ENCODE measurements at places on chromosomes 4 and X. TPM values are rescaled to one million over a fixed set of nuclear protein-coding genes. Genes with fewer than 3 reads are reported as not detected.

JAKMIP1 gene
- 1.8 TPM for polyA plus RNA-seq

PABPC5 gene
- polyA plus RNA-seq, result not detected

TBC1D9 gene
- polyA plus RNA-seq, result 10.1 TPM

KIAA0232 gene
- polyA plus RNA-seq, result 10.5 TPM

NPY2R gene
- not detected for polyA plus RNA-seq

PFKFB1 gene
- not detected for polyA plus RNA-seq

TMPRSS11E gene
- polyA plus RNA-seq, result not detected

PDGFC gene
- polyA plus RNA-seq, result 3.9 TPM

TSPAN7 gene
- 53.6 TPM for polyA plus RNA-seq

PPAT gene
- 6.0 TPM for polyA plus RNA-seq

POLN gene
- polyA plus RNA-seq, result 0.98 TPM

DNA sequence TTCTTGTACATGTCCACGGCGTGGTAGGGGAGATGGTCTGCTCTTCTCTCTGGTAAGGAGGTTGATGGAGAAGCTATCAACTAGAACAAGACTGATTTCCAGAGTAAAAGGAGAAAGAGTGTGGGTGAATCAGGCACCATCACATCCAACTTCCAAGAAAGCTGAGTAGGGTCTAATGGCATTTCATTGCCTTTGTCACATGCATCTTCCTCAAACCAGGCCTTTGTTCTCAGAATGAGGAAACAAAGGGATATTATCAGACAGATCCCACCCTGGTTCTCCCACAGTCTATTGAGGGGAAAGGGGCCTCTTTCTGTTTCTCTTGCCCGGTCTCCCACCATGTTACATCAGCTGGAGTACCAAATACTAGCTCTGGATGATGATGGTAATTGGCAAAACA is 160.2 kb upstream of the RBPJ start:
- H3K36me3 ChIP-seq, result no peaks in the 10 kb centered on the region
- no peaks in the 10 kb centered on the region for H3K4me1 ChIP-seq
- DNase-seq, result no peak
- H3K27ac ChIP-seq, result no peak overlapping the region

GRCh38 chrX:38940547-38940946 is 139.3 kb downstream of the MID1IP1 start:
- H3K4me3 ChIP-seq, result no peak overlapping the region
- H3K27ac ChIP-seq, result no peak overlapping the region
- H3K36me3 ChIP-seq, result no peaks in the 10 kb centered on the region
- no peak for DNase-seq
- no peaks in the 10 kb centered on the region for H3K27me3 ChIP-seq

GRCh38 chr4:8157944-8158709 is 486 bp downstream of the ABLIM2 start:
- no peak for DNase-seq
- H3K27me3 ChIP-seq, result no peaks in the 10 kb centered on the region
- no peaks in the 10 kb centered on the region for H3K4me1 ChIP-seq
- H3K4me3 ChIP-seq, result peak overlapping the region; percentile 64

DNA sequence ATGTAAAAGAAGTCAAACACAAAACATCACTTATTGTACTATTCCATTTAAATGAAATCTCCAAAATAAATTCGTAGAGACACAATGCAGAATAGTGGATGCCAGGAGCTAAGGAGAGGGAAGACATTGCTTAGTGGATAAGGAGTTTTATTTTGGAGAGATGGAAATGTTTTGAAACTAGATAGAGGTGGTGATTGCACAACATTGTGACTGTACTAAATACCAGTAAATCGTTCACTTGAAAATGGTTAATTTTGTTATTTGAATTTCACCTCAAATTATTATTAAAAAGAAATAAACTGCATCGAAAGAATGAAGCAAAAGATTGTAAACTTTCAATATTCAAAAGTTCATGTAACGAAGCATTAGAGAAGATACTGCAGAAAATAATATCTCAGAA is 9.7 kb upstream of the ACSL4 start:
- H3K36me3 ChIP-seq, result no peaks in the 10 kb centered on the region
- no peaks in the 10 kb centered on the region for H3K27me3 ChIP-seq
- H3K4me1 ChIP-seq, result no peaks in the 10 kb centered on the region
- DNase-seq, result no peak

- H3K4me3 ChIP-seq, result no peak overlapping the region
- no peaks in the 10 kb centered on the region for H3K36me3 ChIP-seq
- no peak for DNase-seq
- H3K27me3 ChIP-seq, result no peaks in the 10 kb centered on the region
- no peaks in the 10 kb centered on the region for H3K4me1 ChIP-seq
Measured at GRCh38 chr4:105979506-105979905, 84.2 kb downstream of the NPNT start.

DNA sequence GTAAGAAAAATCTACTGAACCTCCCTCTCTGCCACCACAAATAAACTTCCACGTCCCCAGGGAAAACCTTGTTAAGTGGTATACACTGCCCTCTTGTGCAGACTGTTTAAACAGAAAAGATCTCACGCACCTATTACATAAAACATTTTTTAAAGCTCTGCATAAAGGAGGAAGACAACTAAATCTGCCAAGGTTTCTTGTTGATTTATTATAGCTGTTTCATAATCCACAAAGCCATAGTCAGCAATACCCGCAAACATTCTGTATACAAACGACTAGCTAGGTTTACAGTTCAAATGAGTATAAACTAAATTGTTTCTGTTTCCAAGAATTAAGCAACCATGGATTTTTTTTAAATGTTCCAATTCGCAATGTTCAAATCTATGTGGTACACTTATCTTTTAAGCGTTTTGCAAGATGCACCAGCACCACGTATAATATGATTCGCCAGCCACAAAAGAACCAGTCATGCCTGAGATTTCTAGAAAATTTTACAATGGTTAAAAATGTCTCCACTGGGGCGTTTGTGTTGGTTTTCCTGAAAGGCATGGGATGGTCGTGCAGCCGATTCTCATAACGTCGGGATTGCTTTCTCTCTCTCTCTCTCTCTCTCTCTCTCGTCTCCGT is 164.6 kb downstream of the PRKX start:
- H3K36me3 ChIP-seq, result no peaks in the 10 kb centered on the region
- H3K27ac ChIP-seq, result no peak overlapping the region
- DNase-seq, result peak; percentile 9
- H3K4me3 ChIP-seq, result no peak overlapping the region
- no peaks in the 10 kb centered on the region for H3K4me1 ChIP-seq

DNA sequence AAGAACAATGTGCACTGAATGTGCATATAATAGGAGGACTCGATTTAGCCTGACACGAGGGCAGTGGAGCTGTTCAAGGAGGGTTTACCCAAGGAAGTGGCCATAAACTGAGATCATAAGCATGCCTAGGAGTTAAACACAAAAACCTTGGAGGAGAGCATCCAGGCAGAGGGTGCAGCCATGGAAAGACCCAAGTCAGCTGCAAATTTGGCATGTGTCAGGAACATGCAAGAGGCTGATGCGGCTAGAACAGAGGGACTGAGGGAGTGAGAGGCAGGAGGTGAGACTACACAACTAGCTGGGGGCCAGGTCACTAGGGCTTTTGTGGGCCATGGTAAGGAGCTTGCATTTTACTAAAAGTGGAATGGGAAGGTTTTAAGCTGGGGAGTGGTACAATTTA is 55.6 kb downstream of the PRPS1 start:
- peaks cover 41% of the 10 kb centered on the region for H3K4me1 ChIP-seq
- H3K27me3 ChIP-seq, result no peaks in the 10 kb centered on the region
- H3K36me3 ChIP-seq, result no peaks in the 10 kb centered on the region
- no peak for DNase-seq
- no peak overlapping the region for H3K4me3 ChIP-seq

- DNase-seq, result no peak
- no peak overlapping the region for H3K4me3 ChIP-seq
- no peak overlapping the region for H3K27ac ChIP-seq
- no peaks in the 10 kb centered on the region for H3K27me3 ChIP-seq
- no peaks in the 10 kb centered on the region for H3K36me3 ChIP-seq
Measured at GRCh38 chr4:176548571-176548970, 228.8 kb downstream of the SPCS3 start.

DNA sequence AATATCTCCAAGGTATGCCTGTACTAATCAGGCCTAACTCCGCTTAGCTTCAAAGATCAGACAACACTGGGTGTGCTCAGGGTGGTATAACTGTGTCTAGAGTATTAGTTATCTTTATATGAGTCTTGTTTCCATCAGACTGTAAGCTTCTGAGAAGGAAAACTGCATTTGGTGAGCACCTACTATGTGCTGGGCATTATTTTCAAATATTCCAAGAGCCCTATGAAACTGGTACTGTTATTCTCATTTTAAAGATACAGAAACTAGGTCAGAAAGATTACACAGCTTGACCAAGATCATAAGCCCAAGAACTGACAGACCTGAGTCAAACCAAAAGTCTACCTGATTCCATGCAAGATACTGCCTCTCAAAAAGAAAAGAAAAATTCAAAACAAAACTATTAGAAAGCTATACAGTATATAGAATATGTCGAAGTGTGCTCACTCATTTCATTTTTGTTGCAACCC is 44.4 kb downstream of the LRBA start:
- no peak overlapping the region for H3K27ac ChIP-seq
- no peaks in the 10 kb centered on the region for H3K27me3 ChIP-seq
- H3K4me3 ChIP-seq, result no peak overlapping the region
- no peaks in the 10 kb centered on the region for H3K4me1 ChIP-seq

GRCh38 chrX:117327373-117327772 is 789.2 kb downstream of the KLHL13 start:
- H3K27ac ChIP-seq, result no peak overlapping the region
- no peak overlapping the region for H3K4me3 ChIP-seq
- H3K27me3 ChIP-seq, result no peaks in the 10 kb centered on the region
- no peaks in the 10 kb centered on the region for H3K36me3 ChIP-seq
- no peak for DNase-seq

DNA sequence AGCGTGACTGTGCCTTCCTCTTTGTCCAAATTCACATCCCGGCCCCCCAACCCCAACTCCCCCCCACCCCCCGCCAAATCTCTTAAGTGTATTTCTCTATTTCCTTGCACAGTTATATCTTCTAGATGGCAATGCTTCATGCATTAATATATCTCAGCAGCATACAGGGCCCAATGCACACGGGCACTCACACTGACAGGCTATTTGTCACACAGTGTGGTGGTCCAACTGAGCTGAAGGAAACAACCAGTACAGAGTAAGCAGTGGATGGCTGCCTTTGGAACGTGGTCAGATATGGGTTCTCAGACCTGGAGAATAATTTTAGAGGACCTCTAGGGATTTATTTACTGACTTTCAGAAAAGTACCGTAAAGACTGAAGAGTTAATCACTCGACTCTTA is 681 bp downstream of the EXOC1 start:
- peak overlapping the region; percentile 70 for H3K4me3 ChIP-seq
- no peak overlapping the region for H3K27ac ChIP-seq
- DNase-seq, result peak; percentile 16
- H3K4me1 ChIP-seq, result no peaks in the 10 kb centered on the region
- no peaks in the 10 kb centered on the region for H3K27me3 ChIP-seq

GRCh38 chrX:39710776-39711175 is 387.0 kb downstream of the BCOR start:
- no peak overlapping the region for H3K27ac ChIP-seq
- no peaks in the 10 kb centered on the region for H3K36me3 ChIP-seq
- no peaks in the 10 kb centered on the region for H3K27me3 ChIP-seq
- H3K4me1 ChIP-seq, result no peaks in the 10 kb centered on the region
- no peak overlapping the region for H3K4me3 ChIP-seq

- peaks cover 25% of the 10 kb centered on the region for H3K36me3 ChIP-seq
- H3K27ac ChIP-seq, result no peak overlapping the region
- H3K4me1 ChIP-seq, result no peaks in the 10 kb centered on the region
- DNase-seq, result no peak
Measured at GRCh38 chr4:145148980-145149379, 31.4 kb downstream of the OTUD4 start.

- H3K27me3 ChIP-seq, result no peaks in the 10 kb centered on the region
- peaks cover 12% of the 10 kb centered on the region for H3K4me1 ChIP-seq
- H3K36me3 ChIP-seq, result peaks cover 9% of the 10 kb centered on the region
- DNase-seq, result peak; percentile 72
- peak overlapping the region; percentile 85 for H3K4me3 ChIP-seq
Measured at GRCh38 chr4:105707782-105708180, 708 bp downstream of the INTS12 start.

DNA sequence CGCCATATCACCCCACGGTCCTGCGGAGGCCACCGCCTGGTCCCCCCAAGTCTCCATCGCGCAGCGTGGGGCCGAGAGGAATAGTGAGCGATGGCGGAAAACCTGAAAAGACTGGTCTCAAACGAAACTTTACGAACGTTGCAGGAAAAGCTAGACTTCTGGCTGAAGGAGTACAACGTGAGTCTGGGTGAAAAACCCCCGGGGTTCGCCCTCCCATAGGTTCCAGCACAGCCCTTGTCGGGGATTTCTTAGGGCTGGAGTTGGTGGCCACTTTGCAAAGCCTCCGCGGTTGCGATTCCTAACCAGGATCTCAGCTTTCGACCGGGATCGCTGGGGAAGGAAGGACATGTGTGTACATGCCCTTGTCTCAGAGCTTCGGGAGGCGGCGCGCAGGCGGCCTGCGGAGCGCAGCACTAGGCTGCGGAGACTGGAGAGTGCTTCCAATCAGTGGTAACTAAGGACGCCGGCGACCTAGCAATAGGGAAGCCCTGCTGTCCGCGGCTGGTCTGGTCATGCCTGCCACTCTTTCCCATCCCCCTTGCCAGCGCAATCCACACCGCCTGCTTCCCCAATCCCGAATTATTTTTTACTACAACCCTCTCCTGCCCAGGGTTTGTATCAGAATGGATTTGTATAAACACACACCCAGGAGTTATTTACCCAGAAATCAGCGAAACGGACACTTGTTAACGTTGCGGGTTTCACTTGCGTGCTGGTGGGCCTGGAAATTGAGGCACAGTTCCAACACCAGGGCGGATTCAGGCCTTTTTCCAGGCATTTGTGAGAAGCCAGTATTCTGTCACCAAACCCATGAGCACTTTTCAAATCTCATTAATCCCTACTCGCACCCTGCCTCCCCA is 741 bp downstream of the SPATA18 start:
- H3K36me3 ChIP-seq, result no peaks in the 10 kb centered on the region
- peak; percentile 74 for DNase-seq
- H3K4me1 ChIP-seq, result no peaks in the 10 kb centered on the region
- no peaks in the 10 kb centered on the region for H3K27me3 ChIP-seq
- H3K27ac ChIP-seq, result no peak overlapping the region
- H3K4me3 ChIP-seq, result peak overlapping the region; percentile 58

DNA sequence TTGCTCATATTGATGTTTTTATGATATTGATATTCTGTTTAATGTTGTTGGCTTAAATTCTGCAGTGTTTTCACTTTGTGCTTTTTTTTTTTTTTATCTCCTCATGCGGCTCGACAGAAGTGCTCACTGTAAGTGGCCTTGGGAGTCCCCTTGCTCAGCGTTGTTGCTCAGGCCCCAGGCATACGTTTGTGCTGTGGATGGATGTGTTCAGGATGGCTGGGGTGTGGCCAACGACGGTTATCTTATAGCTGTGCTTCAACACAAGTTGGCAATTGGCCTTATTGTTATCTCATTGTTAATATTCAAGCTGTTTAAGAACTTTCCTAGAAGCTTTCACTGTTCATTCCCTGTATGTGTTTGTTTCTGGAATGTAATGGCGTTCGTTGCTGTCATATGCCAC is 36.4 kb upstream of the CLCN4 start:
- no peaks in the 10 kb centered on the region for H3K27me3 ChIP-seq
- no peak overlapping the region for H3K4me3 ChIP-seq
- no peak overlapping the region for H3K27ac ChIP-seq
- no peak for DNase-seq
- no peaks in the 10 kb centered on the region for H3K4me1 ChIP-seq
- no peaks in the 10 kb centered on the region for H3K36me3 ChIP-seq

Data from small intestine (tissue), 16 donors.